Amygdala (tissue), 56 donors: ENCODE measurements at places on chromosomes 6 and 20.

DNA sequence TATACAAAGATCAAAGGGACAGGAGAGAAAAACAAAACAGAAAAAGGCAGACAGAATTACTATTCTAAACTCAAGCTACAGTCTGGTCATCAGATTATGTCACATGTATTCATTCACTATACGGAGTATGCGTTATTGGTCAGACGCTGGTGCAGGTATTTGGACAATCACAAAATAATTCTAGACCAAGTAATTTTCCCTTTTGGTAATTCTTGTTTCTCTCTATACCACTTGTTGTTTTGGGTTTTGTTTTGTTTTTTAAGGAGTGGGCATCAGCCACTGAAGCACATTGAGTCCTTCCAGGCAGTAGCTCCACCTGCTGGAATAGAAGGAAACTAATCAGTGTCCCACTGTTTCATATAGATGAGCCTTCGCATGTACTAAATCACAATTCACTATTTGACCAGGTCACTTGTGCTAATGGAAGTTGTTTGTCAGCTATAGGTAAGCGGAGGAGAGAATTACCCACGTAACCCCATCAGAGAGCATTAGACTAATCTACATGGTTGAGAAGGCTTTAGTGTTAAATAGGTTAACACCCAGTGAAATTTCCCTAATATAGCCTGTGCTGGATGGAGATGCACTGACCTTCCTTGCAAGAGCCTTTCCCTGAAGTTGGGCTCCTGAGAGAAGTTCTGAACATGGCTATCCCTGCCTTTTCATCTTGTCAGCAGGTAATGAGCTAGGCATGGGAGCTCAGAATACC is 77.9 kb downstream of the TNFAIP3 start:
- DNase-seq: no peak

GRCh38 chr6:32589596-32590449 is at the start of gene HLA-DRB1:
Gene HLA-DRB1 (minus strand): TSS chr6:32589848. CDS start chr6:32589742, 106 bp downstream.
- DNase-seq: no peak

GRCh38 chr6:88964509-88964908 is 1.1 kb upstream of the RNGTT start:
- DNase-seq: no peak

DNA sequence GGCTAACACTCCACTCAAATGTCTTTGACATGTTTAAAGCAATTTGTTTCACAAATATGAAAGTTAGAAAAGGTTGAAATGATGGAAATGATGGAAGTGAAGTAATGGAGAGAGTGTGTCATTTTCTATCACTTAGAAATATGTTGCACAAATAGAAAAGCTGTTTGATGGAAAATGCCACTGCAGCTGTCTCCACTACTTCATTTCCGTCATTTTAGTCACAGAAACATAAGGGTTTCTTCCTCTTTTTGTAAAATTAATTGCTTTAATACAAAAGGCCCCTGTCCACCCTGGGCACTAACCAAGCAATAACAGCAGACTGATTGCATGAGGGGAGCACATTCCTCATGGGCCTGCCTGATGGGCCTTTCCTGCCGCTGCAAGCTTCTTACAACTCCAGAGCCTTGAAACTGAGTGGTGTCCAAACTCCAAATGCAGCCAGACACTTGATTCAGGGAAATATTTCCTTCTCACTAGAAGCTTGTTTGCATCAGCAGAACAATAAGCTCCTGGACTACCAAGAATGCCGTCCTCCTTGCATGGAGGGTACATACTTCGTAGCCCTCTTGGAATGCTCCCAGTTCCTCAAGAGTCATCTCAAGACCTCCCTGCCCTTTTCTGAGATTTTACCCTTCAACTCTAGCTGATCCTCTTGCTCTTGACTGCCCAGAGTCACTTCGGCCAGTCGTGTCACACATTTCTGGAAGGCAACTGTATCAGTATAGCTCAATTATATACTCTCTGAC is 36.1 kb downstream of the F13A1 start:
- no peak for DNase-seq

- no peak for DNase-seq
Observed at GRCh38 chr6:18795726-18796125, 408.6 kb downstream of the RNF144B start.

- peak; percentile 25 for DNase-seq
Observed at GRCh38 chr6:35360349-35361138, 18.2 kb downstream of the PPARD start.

DNA sequence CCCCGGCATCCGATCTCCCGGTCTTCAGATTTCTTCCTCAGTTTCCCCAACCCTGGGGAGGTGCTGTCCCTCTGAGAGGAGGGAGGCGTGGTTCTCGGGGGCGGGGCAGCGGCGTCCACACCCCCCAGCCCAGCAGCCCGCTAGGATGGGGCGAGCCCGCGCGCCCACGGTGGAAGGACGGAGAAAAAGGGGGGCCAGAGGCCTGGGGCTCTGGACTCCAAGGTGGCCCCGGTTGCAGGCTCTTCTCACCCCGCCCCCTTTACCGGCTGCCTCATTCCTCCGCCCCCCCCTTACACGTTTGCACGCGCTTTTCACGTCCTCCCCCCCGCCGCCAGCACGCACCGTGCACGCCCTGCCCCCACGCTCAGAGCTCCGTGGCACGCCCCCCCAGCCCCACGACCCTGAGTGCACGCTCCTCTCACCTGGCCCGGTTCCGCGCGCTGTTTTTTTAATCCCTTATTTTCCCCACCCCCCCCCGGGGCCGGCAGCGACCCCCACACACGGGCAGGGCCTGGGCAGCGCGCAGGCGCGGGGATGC is 402 bp downstream of the ZBTB12 start:
- DNase-seq: peak; percentile 36

DNA sequence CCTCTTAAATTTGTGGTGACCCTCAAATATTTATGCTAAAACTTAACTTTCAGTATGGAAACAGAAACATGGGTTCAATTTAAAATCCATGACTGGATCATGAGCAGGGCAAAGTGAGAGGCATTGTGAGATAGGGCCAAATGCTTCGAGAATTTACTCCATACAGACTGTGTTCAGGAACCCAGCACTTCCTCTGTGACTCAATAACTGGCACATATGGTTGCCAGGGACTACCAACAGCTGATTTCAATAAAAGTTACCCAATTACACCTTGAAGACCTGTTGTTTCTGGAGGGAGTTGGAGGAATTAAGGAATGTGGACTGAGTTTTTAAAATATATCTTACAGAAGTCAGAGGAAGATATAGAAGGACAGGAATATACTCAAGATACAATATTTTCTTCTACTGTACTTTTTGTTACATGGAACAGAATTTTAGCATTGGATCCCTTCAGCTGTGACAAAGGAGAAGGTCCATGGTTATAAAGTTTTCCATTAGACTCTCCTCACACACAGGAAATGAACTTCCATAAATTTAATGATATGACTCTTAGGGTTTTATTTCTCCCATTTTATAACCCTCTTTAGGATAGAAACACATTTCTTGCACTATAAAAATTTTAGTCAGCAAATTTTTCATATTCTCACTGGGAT is 258.5 kb downstream of the KHDC1L start:
- no peak for DNase-seq

GRCh38 chr6:110528101-110528929 is 51.9 kb upstream of the SLC22A16 start:
- DNase-seq: no peak

GRCh38 chr6:36576578-36576977 is 17.6 kb upstream of the SRSF3 start:
- no peak for DNase-seq

- DNase-seq: no peak
Observed at GRCh38 chr6:170094686-170095272, 196.1 kb downstream of the DLL1 start.

DNA sequence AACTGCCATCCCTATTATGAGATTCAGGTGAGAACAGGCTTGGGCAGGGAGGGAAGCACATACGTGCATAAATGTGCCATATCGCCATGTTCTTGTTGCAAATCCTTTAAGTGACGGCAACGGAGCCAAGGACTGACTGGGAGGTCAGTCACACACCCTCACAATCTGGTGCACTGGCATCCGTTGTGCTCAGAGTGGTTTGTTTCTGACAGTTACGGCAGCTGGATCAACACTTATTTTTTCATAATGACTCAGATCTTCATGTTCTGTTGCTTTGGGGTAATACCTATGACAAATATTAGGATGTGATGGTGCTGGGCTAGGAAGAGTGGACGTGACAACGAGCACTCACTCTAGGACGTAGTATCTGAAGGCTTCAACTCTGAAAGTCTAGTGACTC is 56.2 kb upstream of the PREP start:
- DNase-seq: no peak

DNA sequence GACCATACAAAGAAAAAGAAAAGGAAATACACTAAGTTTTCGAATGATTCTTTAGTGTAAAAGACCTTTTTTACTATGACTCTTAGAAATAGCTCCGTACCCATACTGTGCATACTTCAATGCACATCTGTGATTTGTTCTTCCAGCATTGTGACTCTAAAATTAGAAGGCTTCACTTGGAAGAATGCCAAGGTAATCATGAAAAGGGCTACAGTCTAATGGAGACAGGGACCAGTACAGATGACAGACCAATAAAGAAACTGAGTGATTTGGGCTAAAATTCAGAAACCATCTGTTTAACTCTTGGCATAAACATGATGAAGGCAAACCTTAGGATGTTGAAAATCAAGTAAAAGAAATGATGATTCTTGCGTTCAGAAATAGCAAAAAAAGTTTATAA is 46.3 kb downstream of the CYP39A1 start:
- no peak for DNase-seq

DNA sequence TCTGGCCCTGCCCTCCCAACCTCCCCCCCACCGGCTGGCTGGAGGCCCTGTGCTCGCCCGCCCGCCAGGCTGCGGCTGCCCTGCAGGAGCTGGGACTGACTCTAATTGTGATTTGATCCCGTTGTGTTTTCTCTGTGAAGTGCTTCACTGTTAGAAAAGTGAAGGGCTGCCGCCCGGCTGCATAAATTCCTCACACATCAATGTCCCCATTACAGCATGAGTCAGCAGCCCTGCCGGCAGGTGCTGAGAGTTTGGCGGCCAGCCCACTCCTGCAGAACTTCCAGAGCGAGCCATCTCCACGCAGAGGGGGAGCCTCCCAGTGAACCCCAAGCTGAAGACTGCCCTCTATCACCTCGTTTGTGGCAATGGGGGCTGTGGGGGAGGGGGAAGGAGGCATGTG is 137.9 kb downstream of the DLL1 start:
- no peak for DNase-seq

GRCh38 chr6:132768051-132768517 is 10.4 kb upstream of the VNN2 start:
- DNase-seq: no peak

DNA sequence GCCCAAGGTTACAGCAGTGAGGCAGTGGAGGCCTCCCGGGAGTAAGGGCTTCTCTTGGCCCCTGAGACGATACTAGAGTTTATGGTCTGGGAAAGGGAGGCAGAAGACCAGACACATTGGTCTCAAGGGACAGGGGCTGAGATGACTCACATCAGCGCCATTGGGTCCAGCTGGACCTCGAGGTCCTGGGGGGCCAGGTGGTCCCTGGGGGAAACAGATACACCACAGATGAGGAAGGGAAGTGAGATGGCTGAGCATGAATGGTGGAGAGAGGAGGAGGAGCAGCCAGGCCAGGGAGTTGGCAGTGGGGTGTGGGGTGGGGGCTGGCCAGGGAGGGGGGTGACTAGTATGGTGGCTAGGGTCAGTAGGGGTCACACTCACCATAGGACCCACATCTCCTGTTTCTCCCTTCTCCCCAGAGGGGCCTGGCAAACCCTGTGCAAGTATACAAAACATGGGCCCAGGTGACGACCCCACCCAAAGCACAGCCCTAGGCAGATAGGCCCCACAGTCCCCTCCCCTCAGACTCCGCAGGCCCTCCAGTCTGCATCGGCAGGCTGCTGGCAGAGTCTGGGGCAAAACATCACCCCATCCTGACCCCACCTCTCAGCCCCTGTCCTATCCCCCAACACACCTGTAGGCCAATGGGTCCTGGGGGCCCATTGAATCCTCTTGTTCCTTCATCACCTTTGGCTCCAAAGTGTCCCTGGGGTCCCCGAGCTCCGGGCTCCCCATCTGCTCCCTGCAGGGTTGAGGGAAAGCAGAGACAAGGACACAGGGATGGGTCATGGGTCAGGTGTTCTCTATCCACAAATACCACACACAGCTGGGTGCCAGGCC is 21.9 kb downstream of the COL11A2 start:
- DNase-seq: no peak

- no peak for DNase-seq
Observed at GRCh38 chr6:129936329-129937165, 75.4 kb upstream of the TMEM244 start.

GRCh38 chr6:31441365-31442267 is 38.2 kb downstream of the MICA start:
- DNase-seq: peak; percentile 30

DNA sequence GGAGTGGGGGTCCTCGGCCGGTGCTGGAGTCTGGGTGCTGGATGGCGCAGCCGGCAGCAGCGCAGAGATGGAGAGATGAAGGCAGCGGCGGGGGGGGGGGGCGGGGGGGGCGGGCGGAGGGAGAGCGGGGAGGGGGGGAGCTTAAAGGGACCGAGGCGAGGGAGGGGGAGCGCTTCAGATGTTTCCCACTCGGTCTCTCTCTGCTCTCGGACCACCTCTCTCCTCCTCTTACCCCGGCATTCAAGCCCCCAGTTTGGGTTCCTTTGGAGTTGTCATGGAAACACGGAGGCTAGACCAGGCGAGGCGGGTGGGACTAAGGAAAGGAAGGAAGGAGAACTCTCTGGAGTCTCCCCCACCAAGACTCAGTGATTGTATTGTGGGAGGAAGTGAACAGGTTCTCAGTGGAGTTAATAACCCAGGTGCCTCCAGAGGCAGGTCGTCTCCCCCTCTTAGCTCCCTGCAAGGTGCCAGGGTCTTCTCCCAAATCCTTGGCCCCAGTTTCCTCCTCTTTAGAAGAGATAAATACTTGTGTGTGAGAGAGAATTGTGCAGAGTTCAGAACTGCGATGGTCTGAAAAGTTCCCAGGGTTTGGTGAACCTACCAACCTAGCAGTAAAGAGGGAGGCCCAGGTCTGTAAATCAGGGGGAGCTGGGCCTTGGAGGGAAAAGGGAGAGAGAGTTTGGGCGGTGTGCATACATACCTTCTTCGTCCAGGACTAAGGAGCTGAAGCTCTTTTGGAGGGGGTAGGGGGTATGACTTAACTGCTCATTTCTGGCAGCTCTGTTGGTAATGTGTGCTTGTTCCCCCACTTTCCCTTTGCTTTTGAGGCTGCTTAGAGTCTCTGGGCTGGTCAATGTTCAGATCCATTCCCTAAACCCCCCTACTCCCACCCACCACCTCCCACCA is at the start of gene PRRT1:
Gene PRRT1, minus strand, starts transcription at position 77 of the 906 bp plus-strand sequence. CDS start 112 bp downstream, outside the sequence.
- DNase-seq: peak; percentile 38

DNA sequence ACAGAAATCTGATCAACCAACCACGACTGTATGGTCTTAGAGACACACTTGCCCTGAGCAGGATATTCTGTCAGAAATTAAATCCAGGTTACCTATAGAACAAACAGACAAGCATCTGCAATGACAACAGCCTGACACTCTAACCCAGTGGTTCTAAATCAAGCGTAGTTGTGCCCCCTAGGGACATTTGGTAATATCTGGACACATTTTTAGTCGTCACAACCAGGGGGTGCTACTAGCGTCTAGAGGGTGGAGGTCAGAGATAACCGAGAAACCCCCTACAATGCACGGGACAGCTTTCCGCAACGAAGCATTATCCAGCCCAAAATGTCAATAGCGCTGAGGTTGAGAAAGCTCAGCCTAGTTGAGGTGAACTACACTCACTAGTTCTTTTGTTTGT is 32.3 kb downstream of the ID4 start:
- DNase-seq: no peak

GRCh38 chr6:168024951-168025510 is 27.6 kb downstream of the KIF25 start:
- DNase-seq: no peak

GRCh38 chr6:74366634-74367033 is 670.6 kb downstream of the CD109 start:
- DNase-seq: no peak
